T-helper 22 cell (primary cell): ENCODE measurements at places on chromosomes 6 and 20.
A peak's percentile ranks its signal among the peaks of the same experiment; 100 is the strongest.

DNA sequence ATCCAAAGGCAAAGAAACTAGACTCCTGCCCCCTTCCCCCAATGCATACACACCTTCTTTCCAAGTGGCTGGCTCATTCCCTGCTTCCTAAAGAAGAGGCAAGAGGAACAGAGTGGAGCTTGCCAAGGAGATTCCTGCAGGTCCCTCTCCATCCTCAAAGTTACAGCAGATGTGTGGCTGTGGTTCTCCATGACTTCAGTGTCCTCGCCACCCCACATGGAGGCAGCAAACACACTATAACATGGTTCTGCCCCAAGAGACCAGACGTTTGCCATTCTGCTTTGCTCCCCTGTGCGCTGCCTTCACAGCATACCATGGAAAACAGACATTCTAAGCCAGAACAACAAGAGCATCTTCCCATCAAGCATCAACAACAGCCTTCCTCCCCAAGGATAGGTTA, 84.4 kb downstream of the BACH2 start:
- DNase-seq = no peak

DNA sequence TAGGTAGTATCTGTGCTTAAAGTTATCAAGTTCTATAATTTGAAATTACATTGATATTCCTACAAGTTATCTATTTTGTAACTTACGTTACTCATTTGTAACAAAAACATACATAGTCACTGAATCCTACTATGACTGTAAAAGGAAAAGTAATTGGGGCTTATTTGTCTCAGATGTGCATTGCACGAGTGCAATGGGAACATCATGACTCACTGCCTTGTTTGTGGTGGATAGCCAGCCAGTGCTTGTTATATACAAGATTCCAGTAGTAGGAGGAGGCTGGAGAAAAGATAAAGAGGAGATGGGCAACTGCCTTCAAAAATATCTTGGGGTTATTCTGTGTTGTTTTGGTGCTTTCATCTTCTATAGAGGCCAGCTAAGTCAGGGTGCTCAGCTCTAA, 164.1 kb downstream of the RNF144B start:
- no peak for DNase-seq

DNA sequence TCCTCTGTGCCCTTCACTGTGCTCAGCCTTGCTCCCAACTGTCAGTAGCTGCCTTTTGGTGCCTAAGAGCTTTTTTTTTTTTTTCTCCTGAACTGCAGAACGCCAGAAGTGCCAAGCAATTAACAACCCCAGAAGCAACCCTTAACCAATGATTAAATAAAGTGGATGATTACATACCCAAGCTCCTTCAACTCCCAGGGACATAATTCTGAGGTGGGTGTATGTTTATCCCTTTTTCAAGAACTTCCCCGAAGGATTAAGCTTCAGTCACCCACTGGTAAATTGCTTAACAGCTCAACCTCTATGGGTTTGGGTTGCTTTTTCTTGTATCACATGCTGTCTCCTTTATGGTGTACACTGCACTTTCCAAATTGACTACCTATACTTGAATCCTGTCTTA, 41.1 kb downstream of the KLHL31 start:
- no peak for DNase-seq

GRCh38 chr6:41546475-41546865, 289 bp downstream of the FOXP4 start:
- peak; percentile 47 for DNase-seq

GRCh38 chr6:90383196-90383822, 86.7 kb upstream of the BACH2 start:
- DNase-seq = no peak

DNA sequence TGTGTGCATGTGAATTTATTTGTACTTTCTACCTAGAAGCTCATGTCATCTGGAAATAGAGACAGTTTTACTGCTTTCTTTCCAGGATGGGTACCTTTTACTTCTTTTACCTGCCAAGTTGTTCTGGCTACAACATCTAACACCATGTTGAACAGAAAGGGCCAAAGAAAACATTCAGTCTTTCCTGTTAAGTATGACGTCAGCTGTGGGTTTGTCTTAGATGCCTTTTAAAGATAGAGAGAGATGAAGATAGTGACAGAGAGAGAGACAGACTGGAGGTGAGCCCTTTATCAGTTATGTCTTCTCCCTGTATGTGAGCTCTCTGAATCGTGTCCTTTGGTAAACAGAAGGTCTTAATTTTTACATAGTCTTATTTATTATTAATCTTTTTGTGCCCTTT, 3.4 kb upstream of the DACT2 start:
- DNase-seq = no peak

GRCh38 chr6:162777091-162777490, 49.3 kb downstream of the PACRG start:
- no peak for DNase-seq

DNA sequence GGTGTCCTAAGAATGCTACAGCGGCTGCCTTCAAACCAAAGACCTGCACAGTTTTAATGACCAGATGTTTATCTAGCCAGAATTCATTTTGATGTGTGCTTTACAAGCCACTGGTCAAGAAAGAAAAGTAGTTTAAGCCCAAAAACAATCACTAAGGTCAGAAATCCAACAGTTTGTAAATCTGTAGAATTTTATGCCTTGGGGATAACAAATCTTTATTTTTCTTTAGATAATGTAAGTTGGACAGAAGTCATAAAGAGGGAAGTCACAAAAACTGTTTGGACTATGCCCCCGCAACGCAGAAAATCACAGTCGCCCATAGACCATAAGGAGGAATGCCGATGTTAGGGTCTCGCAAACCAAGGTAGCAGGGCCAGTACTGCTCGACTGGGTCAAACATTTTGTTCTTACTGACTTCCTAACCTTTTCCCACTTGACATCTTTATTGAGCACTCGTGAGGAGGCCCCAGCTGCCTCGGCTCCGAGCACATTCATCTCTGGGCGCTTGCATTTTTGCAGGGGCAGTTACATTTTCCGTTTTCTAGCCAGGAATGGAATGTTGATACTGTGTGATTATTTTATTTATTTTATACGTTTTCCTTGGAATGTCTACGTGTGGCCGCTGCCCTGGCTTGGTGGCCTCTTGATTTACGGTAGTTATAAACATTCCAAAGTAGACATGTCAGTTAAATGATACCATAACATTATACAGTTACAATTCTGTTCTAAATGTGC, 56.7 kb upstream of the APCDD1L start:
- DNase-seq = no peak

DNA sequence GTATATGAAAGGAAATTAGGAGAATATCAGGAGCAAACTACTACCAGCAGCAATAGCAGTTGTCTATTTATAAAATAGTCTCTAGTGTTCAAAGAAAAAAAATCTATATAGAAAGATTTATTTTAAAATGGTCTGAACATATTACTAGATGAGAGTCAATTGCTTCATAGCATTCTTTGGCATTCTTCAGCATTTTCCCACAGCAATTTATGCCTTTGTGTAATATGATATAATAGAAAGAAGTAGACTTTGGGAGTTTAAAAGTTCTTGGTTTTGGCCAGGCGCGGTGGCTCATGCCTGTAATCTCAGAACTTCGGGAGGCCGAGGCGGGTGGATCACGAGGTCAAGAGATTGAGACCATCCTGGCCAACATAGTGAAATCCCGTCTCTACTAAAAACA, 157.0 kb upstream of the PLN start:
- no peak for DNase-seq

DNA sequence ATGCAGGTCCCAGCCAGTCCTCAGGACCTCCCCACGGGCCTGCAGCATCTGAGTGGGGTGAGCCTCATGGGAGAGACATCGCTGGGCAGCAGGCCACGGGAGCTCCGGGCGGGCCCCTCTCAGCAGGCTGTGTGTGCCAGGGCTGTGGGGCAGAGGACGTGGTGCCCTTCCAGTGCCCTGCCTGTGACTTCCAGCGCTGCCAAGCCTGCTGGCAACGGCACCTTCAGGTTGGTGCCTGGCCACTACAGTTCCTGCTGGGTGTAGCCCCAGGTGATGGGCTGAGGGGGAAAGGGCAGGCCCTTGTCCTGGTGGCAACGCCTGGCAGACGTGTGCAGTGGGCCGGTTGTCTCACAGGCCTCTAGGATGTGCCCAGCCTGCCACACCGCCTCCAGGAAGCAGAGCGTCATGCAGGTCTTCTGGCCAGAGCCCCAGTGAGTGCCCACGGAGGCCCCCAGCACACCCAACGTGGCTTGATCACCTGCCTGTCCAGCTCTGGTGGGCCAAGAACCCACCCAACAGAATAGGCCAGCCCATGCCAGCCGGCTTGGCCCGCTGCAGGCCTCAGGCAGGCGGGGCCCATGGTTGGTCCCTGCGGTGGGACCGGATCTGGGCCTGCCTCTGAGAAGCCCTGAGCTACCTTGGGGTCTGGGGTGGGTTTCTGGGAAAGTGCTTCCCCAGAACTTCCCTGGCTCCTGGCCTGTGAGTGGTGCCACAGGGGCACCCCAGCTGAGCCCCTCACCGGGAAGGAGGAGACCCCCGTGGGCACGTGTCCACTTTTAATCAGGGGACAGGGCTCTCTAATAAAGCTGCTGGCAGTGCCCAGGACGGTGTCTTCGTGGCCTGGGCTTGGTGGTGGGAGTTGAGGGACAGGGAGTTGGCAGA, 787 bp upstream of the TNFRSF6B start:
- no peak for DNase-seq
